Kidney (tissue), 22 donors: ENCODE measurements at places on chromosomes 5 and 9. TPM values are rescaled to one million over a fixed set of nuclear protein-coding genes. Genes with fewer than 3 reads are reported as not detected.

DNA sequence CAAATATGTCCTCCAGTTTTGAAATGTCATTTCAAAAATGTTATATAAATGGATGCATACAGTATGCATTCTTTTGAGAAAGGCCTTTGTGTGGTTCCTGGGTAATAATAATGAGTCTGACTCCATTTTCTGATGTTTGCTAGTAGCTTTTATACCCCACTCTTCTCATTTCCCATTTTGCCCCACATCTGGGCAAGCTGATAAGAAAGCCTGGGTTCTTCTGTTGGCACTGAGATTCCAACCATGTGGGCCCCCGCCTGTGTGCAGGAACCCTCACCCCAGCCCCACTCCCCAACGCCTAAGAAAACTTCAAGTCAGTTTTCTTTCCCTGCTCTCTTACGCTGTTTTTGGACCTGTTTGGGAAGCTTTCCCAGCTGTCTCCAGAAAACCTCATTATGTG lies 89.4 kb downstream of the SNX18 start:
- no peak for DNase-seq

DNA sequence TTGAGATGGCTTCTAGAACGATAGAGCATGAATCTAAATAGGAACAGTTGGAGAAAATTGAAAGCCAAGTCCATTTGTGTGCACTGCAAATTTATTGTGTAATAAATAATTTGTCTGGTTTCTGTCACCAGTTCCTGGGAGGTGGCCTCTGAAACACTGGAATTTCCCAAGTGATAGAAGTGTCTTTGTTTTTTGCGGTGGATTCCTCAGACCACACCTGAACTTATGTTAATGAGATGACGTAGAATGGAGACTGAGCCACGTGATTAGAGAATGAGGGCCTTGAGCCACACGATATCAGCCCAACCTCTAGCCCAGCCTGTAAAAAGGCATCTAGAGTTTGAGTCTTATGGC lies 105.1 kb downstream of the MSX2 start:
- no peak for DNase-seq

- DNase-seq, result no peak
Measured at GRCh38 chr9:116564266-116564793, 122.8 kb upstream of the TRIM32 start.

GRCh38 chr5:170757182-170757601 lies 26.3 kb upstream of the GABRP start:
- no peak for DNase-seq

GRCh38 chr5:154189256-154189818 lies 1.2 kb upstream of the GALNT10 start:
- peak; percentile 75 for DNase-seq

DNA sequence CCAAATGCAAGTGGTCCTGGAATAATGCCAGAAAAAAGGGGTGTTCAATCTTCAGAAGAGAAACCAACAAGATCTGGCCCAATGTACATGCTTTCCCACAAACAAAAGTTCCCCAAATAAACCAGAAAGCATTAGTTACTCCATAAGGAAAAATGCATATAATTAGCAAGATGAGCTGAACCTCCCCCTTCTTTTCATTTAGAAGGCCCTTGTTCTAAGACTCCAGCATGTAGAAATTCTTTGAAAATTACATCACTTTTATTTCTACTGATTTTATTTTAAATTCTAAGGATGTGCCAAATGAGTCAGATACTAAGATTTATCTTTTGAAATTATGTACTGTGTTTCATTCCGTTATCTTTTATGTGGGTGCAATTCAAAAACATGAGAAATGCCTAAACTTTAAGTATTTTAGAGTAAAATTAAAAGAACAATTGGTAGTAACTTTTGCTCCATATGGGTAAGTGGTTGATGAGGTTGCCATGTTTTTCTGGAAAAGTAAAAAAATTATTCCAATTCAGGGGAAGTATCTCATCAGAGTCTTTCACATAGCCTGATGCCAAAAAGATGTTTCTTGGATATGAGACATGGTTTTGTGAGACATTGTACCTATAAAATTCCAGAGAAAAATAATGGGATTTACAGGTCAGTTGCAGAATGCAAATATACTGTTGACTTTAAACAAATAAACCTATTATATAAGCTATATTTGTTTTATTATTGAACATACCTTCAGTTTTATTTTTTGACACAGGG lies 106.5 kb upstream of the CCDC112 start:
- no peak for DNase-seq

- DNase-seq, result no peak
Measured at GRCh38 chr9:28037968-28038367, 464.7 kb upstream of the C9orf72 start.

- no peak for DNase-seq
Measured at GRCh38 chr9:126151031-126151685, 175.5 kb upstream of the MVB12B start.

DNA sequence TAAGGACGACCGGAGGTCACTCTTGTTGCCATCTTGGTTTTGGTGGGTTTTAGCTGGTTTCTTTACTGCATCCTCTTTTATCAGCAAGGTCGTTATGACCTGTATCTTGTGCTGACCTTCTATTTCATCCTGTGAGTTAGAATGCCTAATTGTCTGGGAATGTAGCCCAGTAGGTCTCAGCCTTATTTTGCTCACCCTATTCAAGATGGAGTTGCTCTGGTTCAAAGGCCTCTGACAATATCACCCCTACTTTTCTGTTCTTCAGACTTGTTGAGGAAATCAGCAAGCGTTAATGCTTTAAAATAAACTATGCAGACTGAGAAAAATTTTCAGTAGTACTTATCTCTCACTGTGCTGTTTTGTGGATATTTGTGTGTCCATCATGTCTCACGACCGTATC lies 92.6 kb downstream of the MTRR start:
- DNase-seq, result no peak

DNA sequence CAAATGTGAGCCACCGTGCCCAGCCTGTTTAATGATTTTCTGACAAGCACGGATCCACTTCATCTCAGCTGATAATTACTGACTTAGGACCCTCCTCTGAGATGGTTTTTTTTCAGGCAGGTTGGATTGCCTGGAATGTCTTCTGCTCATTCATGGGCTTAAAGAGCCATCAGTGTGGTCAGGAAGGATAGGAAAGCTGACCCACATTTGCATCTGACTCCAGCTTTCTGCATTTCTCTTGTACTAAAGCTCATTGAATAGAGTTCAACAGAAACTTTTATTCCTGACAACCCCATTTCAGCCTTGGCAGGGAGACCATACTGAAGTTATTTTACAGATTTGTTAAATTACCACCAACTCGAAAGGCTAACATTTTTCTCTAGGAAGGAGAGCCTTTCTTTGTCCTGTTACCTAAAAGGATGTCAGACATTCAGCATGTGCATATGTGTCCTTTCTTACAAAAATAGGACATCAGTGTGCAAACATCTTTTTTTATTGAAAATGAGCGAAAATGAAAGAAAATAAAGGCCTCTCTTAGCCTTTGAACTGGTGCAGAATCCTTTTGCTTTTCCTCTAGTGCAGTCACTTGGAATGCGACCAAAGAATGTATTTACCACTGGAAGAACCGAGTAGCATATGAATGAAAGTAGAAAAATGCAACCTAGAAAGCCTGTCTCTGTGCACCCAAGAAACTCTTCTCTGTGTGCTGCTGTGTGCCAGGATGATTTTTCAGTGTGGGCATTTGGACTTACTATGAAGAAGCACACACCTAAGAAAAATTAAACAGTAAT lies 26.6 kb downstream of the ADCY2 start:
- DNase-seq, result peak; percentile 24

GRCh38 chr9:105308461-105309341 lies 64.2 kb downstream of the SLC44A1 start:
- DNase-seq, result peak; percentile 14

Gene ANKRD20A1
- polyA plus RNA-seq, result not detected

Gene FBP1
- polyA plus RNA-seq, result 266 TPM

Gene SLC45A2
- polyA plus RNA-seq, result 0.22 TPM

Gene OR2K2
- polyA plus RNA-seq, result not detected

Gene PCDHGB1
- polyA plus RNA-seq, result 0.37 TPM

Gene SPATA31E1
- polyA plus RNA-seq, result not detected

Gene TMEM232
- polyA plus RNA-seq, result 4.8 TPM

Gene OR1J2
- polyA plus RNA-seq, result not detected
